ENCODE measurements at places on chromosomes 3 and 15.

DNA sequence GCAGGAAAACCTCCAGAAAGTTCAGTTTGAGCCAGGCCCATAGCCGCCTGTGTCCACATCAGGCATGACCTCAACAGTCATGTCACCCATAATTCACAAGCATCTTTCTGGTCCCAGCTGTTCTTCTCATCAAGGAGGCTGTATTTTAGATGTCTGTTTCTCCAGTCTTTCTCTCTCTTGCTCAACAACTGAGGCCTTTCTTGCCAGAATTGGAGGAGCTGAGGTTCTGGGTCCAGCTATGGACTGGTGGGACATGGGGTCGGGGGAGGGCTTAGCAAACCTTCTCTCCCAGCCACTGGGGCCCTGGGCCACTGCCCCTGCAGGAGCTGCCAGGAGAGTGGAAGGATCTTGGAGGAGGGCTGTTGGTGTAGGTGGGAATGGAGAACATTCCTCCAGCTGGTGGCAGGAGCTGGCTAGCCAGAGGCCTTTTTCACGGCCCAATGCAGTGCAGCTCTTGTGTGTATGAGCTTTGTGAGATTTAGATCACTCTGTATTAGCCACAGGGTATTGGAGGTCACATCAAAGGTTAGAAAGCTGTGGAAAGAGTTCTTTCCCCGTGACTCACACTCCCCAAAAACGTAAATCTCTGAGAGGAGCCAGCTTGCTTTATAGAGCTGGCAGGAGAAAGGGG, 23.5 kb downstream of the MAGEF1 start:
- DNase-seq: no peak

GRCh38 chr15:63277893-63278456, 570 bp downstream of the APH1B start:
- DNase-seq: no peak

GRCh38 chr3:132592216-132592615, 4.9 kb upstream of the ACKR4 start:
- DNase-seq: no peak

GRCh38 chr3:66598168-66598567, 97.3 kb upstream of the LRIG1 start:
- no peak for DNase-seq

GRCh38 chr3:15361494-15362214, 29.3 kb upstream of the SH3BP5 start:
- peak; percentile 3 for DNase-seq

- DNase-seq: no peak
Observed at GRCh38 chr3:132519914-132520313, 77.2 kb upstream of the ACKR4 start.

DNA sequence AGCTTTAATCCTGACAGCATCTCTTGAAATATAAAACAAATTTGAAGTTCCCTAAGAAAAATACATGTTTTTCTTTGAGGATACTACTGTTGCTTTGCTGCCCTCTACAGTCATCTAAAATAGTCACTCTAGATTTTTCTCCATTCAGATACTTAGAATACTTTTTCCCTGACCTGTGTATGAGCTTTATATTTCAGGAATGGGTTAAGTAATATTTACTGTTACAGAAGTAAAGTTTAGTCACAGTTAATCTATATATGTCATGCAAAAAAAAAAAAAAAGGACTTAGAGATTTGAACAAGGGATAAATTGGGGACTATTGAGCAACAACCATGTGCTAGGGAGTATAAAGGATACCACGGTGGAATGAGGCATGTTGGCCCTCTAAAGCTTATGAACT, 8.8 kb downstream of the NECTIN3 start:
- no peak for DNase-seq

DNA sequence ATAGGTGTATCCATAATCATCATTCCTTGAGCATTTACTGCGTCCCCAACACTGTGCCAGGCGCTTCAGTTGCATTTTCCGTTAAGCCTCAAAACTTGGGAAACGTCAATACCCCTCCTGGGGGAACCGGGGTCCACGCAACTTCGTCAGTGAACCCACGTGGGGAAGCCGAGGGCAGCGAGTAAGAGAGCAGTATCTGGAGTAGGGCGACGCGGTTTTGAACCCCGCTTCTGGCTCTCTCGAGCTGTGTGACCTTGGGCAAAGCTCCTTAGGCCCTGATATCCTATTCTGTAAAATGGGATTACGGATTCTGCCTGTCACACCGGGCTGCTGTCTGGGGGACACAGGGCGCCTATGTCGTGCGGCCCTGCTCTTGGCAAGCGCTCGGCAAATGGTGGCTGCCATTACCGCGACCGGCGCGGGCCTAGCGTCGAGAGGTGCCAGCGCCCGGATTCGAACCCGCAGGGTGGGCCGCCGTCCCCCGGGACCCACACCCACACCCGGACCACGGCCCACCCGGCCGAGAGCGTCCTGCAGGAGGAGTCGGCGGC, 590 bp downstream of the POLG start:
- DNase-seq: no peak

DNA sequence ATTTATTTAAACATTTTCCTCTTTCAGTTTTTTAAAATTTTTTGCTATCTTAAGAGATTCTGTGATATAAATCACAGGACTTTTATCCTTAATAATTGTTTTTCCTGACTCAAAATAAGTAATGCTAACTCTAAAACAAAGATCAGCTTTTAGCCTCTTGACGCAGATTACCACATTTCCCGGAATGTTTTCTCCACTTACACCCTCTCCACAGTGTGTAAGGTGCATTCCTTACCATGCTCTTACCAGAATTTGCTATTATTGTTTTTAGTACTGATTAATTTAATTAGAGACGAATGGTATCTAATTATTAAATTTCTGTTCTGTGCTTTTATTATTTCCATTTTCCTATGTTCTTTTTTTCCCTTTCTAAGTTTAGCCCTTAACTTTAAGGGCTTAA, 34.8 kb downstream of the GUCA1C start:
- no peak for DNase-seq

DNA sequence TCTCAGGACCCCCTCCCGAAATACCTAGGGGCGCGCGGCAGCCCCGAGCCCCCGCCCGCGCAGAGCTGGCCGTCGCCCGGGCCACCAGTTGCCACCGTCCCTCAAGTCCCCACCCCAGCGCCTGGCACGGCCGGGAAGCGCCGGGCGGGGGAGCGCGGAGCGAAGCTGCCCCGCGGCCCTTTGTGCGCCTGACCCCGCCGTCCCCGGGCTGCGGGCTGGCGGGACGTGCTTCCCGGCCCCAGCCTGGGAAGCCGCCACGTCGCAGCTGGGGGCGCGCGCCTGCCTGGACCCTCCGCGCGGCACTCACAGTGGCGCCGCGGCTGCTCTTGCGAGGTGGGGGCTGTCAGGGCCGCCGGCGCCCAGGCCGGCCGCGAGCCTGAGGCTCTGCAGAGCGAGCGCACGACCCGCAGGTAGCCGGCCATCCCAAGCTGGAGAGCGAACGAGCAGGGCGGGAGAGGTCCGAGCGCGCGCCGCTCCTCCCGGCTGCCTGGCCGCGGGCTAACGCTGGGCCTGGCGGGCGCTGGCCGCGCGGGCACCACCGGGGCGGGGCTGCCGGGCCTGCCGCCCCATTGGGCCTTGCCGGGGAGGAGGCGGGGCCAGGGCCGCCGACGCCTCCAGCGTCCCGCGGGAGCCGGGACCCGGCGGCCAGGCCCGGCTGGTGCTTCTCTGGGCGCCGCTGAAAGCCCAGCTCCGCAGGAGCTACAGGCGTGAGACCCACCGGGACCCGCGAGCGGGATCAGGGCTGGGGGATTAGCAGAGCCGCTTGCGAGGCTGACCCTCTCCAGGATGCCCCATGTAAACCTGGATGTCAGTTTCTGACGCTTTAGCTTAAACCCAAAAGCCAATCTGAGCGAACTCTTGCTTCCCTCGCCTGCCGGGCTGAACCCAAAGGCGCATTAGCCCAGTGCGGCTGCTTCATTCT, at the start of gene IDH2:
Gene IDH2 (minus strand): TSS at position 500 of the 922 bp plus-strand sequence. CDS start 78 bp downstream, at position 422.
- peak; percentile 57 for DNase-seq

GRCh38 chr3:158743664-158744566, 11.7 kb upstream of the RARRES1 start:
- no peak for DNase-seq

All from activated T-cell treated with anti-CD3 and anti-CD28 coated beads for 1 hour (primary cell).